Left renal cortex interstitium (tissue), 4 donors: ENCODE measurements at places on chromosomes 7 and 10. TPM values are rescaled to one million over a fixed set of nuclear protein-coding genes. Genes with fewer than 3 reads are reported as not detected.

PIK3CG gene
- 2.3 TPM for polyA plus RNA-seq

BLNK gene
- polyA plus RNA-seq = 33.4 TPM

BMPR1A gene
- polyA plus RNA-seq = 67.9 TPM

XPNPEP1 gene
- 86.7 TPM for polyA plus RNA-seq

NSUN5 gene
- 19.2 TPM for polyA plus RNA-seq

NRG3 gene
- polyA plus RNA-seq = 12.3 TPM

PODXL gene
- polyA plus RNA-seq = 723 TPM

GRCh38 chr10:88082391-88082790 is 219.0 kb downstream of the PTEN start:
- no peak for DNase-seq

DNA sequence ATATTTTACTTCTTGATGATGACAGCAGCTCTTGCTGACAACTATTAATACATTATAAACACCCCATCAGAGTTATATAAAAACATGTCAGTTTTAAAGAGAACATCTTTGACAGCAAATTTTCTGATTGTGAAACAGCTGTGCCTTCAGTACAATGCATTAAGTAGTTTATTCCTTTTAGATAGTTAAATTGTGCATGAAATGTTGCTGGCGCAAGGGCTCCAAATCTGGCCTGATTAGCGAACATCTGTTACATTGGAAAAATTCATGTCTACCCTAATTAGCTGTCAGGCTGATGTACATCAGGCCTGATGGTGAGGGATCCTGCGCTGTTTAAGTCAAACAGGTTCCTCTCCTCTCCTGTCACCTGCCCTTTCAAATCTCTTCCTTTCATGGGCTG is 171.9 kb upstream of the SP8 start:
- DNase-seq = no peak

GRCh38 chr7:46775776-46776175 is 806.1 kb downstream of the TNS3 start:
- DNase-seq = no peak

- DNase-seq = no peak
Observed at GRCh38 chr7:30698481-30698880, 16.2 kb upstream of the CRHR2 start.

DNA sequence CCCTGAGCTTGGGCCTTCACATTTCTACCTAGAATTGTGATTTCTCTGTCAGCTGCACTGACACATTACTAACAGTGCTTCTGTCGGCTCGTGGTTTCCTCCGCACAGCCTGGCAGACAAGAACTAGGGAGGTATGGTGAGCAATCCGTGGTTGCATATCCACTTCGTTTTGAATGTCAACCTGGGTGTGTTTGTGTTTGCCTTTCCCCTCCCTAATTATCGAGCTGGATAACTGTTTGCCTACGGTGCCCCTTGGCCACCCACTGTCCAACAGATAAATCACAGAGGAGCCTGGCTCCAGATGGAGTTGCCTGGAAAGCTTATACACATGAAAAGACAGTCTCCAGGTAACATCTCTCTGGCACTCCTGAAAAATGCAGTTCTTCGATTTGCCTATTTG is 228.8 kb downstream of the TRIL start:
- no peak for DNase-seq
